ENCODE measurements at places on chromosomes 5 and 9. TPM values are rescaled to one million over a fixed set of nuclear protein-coding genes. Genes with fewer than 3 reads are reported as not detected.
A peak's percentile ranks its signal among the peaks of the same experiment; 100 is the strongest.

- H3K27me3 ChIP-seq: peaks cover 3% of the 10 kb centered on the region
- no peak for DNase-seq
- no peaks in the 10 kb centered on the region for H3K36me3 ChIP-seq
- H3K4me3 ChIP-seq: no peak overlapping the region
These were observed 113.3 kb upstream of the SPATA31D4 start for GRCh38 chr9:81814794-81815464.

- no peak overlapping the region for H3K27ac ChIP-seq
- DNase-seq: no peak
- H3K4me3 ChIP-seq: no peak overlapping the region
- no peaks in the 10 kb centered on the region for H3K36me3 ChIP-seq
These were observed 1662.4 kb upstream of the ACO1 start for GRCh38 chr9:30722065-30722464.

DNA sequence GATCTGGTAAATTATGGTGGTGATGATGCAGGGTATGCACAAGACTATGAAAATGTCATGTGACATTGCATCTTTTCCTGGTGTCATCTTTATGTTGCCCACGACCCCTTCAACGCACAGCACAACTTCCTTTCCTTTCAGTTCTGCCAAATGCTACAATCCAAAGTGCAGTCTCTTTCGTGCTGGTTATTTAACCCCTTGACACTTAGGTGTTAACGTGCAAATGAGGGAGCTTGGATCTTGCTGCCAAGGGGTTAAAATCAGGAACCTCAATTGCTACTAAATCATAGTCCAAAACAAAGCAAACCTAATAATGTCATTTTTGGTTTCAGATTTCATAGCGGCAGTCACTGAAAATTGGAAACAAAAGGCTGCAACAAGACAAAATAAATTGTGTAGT lies 16.0 kb downstream of the CTSL start:
- H3K27me3 ChIP-seq: peaks cover 16% of the 10 kb centered on the region
- H3K4me1 ChIP-seq: no peaks in the 10 kb centered on the region
- no peaks in the 10 kb centered on the region for H3K36me3 ChIP-seq
- no peak for DNase-seq

DNA sequence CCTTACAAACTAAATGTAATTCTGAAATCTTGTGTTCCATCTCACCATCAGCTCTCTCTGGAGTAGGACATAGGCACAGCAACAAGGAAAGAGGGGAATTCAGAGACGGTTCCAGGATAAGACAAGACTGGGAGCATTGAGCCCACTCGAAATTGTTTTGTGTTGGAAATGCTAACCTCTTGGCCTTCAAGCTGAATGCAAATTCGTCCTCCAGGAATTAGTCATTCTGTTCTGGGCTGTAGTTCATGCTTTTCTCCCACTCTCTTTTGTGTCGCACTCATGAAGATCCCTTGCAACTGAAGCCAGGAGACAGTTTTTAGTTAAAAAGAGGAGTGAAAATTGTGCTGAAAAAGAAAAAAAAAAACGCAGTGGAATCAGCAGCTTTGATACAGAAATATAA lies 121.7 kb upstream of the SEMA6A start:
- H3K27ac ChIP-seq: no peak overlapping the region
- no peaks in the 10 kb centered on the region for H3K27me3 ChIP-seq
- DNase-seq: no peak
- H3K36me3 ChIP-seq: no peaks in the 10 kb centered on the region

- no peak overlapping the region for H3K4me3 ChIP-seq
- no peaks in the 10 kb centered on the region for H3K27me3 ChIP-seq
- no peak for DNase-seq
- no peak overlapping the region for H3K27ac ChIP-seq
- H3K36me3 ChIP-seq: no peaks in the 10 kb centered on the region
These were observed 102.2 kb upstream of the IL7R start for GRCh38 chr5:35754481-35754880.

GRCh38 chr9:130182381-130182909 lies 10.2 kb downstream of the NCS1 start:
- no peaks in the 10 kb centered on the region for H3K36me3 ChIP-seq
- no peak overlapping the region for H3K4me3 ChIP-seq
- H3K27me3 ChIP-seq: no peaks in the 10 kb centered on the region
- DNase-seq: no peak
- H3K27ac ChIP-seq: no peak overlapping the region

DNA sequence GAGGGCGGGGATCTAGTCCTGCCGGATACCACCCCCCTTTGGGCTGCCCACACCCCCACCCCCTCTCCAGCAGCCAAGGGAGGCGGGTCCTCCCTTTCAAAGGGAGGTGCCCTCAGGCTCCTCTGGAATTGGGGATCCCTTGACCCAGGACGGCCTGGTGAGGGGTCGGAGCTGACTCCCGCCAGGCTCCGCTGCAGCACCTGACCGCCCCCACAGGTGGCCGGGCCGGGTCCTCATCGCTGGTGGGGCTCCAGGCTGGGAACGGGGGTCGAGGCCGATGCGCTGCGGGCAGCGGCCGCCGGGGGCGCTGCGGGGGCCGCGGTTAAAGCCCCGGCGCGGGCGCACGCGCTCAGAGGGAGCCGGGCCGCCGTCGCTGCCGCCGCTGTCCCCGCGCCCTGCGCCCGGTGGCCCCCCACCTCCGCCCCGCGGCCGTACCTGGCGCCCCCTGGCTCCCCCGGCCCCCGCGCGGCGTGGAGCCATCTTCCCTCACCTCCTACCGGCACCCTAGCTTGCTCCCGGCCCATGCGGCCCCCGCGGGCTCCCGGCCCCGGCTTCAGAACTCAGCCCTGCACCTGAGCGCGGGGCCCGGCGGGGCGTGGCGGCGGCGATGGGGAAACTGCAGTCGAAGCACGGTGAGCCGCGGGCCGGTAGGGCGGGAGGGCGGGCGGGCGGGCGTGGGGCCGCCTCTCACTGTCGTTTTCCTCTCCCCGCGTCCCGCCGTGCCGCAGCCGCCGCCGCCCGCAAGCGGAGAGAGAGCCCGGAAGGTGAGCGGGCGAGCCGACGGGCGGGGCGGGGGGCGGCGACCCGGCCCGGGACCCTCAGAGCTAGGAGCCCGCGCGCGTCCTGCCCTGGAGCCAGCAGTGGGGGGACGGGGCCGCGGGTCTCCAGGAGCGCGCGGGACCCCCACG lies at the start of gene NKD2:
Gene NKD2, plus strand, starts transcription at position 352 of the 908 bp plus-strand sequence. Its CDS starts 256 bp downstream, at position 608.
- peaks cover 14% of the 10 kb centered on the region for H3K4me1 ChIP-seq
- no peaks in the 10 kb centered on the region for H3K36me3 ChIP-seq
- peak within 1 kb of the TSS; percentile 56 for H3K4me3 ChIP-seq
- H3K27me3 ChIP-seq: no peaks in the 10 kb centered on the region
- peak; percentile 57 for DNase-seq
- no peak within 1 kb of the TSS for H3K27ac ChIP-seq

DNA sequence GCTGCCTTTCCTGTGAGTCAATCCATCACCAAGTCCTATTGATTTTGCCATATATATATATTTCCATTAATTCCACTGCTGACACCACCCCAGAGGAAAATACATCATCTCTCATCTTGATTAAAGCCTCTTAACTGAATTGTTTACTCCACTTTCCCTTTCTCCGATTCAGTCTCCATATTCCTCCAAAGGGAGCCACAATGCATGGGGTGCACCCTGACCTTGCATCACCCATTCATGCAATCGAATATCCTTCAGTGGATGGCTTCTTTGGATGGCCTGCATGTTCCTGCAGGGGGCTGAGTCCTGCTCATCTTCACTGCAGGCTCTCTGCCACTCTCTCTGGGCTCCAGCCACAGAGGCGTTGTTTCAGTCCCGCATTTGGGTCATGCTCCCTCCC lies 231.0 kb downstream of the SNX18 start:
- no peak for DNase-seq
- H3K4me1 ChIP-seq: peaks cover 12% of the 10 kb centered on the region
- H3K27me3 ChIP-seq: no peaks in the 10 kb centered on the region
- H3K36me3 ChIP-seq: no peaks in the 10 kb centered on the region
- H3K27ac ChIP-seq: no peak overlapping the region

DNA sequence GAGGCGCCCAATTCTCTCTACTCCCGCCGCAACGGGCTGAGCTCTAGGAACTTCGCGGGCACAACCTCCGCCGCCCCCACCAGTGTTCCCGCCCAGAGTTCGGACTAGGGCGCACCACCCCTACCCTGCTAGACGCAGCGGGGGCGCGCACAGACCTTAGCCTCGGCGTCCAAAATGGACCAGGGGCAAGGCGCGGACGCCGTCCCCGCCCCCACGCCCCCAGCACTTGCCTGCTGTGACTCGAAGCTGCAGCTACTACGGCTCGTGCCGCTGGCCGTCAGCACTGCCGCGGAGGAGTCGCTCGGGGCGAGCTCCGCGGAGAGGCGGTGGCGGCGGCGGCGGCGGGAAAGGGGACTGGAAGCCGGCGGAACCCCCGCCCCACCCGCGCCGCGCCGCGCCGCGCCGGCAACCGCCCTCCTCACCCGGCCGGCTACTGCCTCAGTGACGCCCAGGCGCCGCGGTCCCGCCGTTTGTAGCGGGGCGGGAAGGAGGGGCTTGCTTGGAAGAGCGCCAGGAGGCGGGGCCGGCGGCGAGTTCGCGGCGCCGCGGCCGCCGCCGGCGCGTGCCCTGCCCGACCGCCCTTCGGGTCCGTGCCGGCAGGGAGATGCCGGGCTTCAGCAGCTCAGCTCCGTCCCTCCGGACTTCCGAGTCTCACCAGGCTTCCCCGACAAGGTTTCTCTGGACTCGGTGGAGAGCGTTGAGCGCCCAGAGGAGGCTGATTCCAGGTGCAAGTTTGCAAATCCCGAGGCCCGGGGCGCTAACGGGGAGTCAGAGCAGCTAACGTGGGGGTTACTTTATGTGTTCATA lies 4.5 kb downstream of the ELAVL2 start:
- peak overlapping the region; percentile 26 for H3K4me3 ChIP-seq
- peak; percentile 11 for DNase-seq
- H3K36me3 ChIP-seq: no peaks in the 10 kb centered on the region
- peaks cover 29% of the 10 kb centered on the region for H3K27me3 ChIP-seq

DNA sequence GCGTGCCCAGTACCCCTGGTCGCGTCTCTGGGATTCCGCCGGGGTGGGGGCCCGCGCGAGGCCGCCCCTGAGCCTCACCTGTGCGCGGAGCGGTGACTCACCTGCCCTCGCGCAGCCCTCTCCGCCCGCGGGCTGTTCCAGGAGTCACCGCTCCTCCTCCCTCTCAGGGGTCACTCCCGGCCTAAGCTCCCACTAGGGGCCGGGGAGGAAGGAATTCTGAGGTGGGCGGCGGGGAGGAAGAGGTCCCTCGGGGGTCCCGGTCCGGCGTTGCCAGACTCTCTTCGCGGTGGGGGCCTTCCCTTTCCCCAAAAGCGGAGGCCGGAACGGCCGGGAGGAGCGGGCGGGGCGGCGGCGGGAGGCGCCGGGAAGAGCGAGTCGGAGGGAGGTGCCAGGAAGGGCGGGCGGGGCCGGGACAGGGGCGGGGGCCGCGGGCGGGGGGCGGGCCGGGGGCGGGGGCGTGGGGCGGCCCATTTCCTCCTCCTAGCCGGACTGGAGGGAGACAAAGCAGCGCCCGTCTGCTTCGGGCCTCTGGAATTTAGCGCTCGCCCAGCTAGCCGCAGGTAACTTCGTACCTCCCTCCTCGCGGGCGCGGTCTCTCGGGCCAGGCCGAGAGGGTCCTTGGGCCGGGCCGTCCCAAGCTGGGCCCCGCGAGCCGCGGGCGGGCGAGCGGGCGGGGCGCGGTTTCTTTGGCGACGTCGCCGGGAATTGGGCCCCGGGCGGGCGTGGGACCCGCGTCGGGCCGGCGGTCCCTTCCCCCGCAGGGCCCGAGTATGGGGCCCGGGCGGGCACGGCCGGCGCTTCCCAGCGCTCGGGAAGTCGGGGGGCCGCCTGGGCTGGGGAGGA lies at the start of gene CTNNA1:
Gene CTNNA1, plus strand, starts transcription at position 475 of the 843 bp plus-strand sequence. CDS start 28,500 bp downstream, outside the sequence.
- no peaks in the 10 kb centered on the region for H3K27me3 ChIP-seq
- H3K27ac ChIP-seq: peak within 1 kb of the TSS; percentile 100
- peak within 1 kb of the TSS; percentile 98 for H3K4me3 ChIP-seq
- H3K36me3 ChIP-seq: peaks cover 16% of the 10 kb centered on the region
- H3K4me1 ChIP-seq: peaks cover 42% of the 10 kb centered on the region
- DNase-seq: peak; percentile 83

DNA sequence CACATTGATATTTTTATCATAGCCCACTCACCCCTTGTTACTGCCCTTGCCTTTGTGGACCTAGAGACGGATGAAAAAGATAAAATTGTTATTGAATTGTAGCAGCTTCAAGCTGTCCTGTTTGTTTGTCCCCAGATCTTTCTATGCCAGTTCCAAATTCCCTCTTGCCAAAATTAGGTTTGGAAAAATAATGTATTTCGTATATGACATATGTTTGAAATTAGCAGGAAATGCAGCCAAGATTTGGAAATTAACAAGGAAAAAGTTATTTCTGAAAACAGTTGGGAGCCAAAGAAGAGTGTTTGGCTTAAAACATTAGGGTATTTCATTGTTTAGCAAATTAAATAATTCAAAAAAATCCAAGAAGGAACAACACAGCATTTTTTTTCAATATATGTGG lies 33.5 kb downstream of the SPATA31D1 start:
- H3K4me3 ChIP-seq: no peak overlapping the region
- DNase-seq: no peak
- no peaks in the 10 kb centered on the region for H3K27me3 ChIP-seq
- H3K36me3 ChIP-seq: no peaks in the 10 kb centered on the region
- no peak overlapping the region for H3K27ac ChIP-seq

DNA sequence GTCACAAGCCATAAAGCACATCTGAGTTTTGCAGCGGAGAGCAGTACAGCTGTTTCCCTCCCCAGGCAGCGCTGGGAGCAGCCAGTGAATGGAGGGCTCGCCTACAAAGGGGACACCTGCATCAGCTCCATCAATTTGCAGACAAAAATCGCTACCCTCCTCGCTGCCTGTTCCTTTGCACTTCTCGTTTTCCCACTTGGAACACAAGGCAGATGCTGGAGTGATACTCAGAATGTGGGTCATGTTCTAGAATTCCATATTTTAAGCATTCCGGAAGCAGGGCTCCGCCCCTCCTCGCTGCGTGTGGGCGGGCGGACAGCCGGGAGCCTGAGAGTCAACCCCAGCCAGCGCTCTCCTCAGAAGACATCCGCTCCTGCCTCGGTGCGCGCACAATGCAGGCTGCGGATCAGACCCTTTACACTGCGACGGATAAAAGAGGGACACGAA lies 92.1 kb downstream of the LMNB1 start:
- DNase-seq: peak; percentile 46
- H3K27ac ChIP-seq: no peak overlapping the region
- H3K4me3 ChIP-seq: peak overlapping the region; percentile 19
- H3K36me3 ChIP-seq: peaks cover 14% of the 10 kb centered on the region
- H3K4me1 ChIP-seq: peaks cover 5% of the 10 kb centered on the region

DNA sequence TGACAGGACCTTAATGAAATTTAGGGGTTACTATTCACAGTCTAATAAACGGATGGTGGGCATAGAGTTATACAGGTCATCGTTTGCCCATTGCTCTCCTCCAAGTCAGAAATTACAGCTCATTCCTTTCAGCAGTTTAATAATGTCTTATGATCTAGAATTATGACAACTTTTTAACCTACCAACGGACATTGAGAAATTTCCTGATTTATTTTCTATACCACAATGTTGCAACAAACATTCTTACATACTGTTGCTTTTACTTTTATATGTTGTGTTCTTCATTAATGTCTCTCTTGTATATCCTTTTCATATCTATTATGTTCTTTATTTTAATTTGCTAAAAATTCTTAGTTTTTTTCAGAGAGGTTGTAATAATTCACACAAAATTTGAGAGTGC lies 152.8 kb upstream of the PRLR start:
- H3K4me3 ChIP-seq: no peak overlapping the region
- H3K27me3 ChIP-seq: no peaks in the 10 kb centered on the region

Gene ENTREP1
- 40.5 TPM for total RNA-seq

Gene PCDHA1
- not detected for total RNA-seq

Gene MLANA
- total RNA-seq: not detected

Gene VAV2
- total RNA-seq: 3.3 TPM

Gene CNTLN
- total RNA-seq: 2.3 TPM

Gene MYOT
- 11.3 TPM for total RNA-seq

Gene ECM2
- total RNA-seq: 9.6 TPM

Gene DMRT3
- total RNA-seq: not detected

Gene SLC36A3
- total RNA-seq: not detected

Gene PTGES
- total RNA-seq: 1.4 TPM

Gene BNC2
- total RNA-seq: 4.3 TPM

Measured in heart right ventricle (tissue), 16 donors.